ENCODE measurements at places on chromosomes 6 and 20. TPM values are rescaled to one million over a fixed set of nuclear protein-coding genes. Genes with fewer than 3 reads are reported as not detected.

DNA sequence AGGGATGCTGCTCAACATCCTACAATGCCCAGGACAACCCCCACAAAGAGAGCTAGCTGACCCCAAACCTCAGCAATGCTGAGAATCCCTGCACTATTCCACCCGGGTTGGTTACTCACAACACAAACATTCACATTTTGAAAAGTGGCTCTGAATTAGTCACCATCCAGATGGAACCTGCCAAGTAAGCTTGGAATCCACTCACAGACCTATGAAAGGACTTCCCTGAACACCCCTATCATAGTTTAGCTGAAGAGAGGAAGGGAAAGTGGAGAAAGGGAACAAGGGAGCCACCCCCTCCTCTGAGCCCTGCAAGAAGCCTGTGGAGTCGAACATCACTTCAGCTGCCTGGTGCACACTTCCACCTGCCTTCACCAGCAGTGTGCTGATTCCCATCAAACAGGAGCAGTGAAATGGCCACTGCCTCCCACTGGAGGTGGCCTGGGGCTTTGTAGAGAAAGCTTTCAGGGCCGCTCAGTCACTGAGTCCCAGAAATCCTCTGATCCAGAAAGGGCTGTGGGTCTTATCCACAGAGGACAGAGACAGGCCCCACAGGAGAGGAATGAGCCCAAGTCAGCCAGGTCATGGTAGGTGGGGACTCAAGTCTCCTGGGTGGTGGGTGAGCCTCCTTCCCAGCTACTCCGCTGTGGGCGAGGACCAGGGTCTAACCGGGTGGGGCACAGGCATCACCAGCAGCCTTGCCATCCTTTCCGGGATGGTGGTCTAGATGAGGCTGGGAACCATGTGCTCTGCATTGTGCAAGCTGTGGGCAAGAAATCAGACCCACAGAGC is 203.7 kb downstream of the SYNDIG1 start:
- DNase-seq: peak; percentile 93

DNA sequence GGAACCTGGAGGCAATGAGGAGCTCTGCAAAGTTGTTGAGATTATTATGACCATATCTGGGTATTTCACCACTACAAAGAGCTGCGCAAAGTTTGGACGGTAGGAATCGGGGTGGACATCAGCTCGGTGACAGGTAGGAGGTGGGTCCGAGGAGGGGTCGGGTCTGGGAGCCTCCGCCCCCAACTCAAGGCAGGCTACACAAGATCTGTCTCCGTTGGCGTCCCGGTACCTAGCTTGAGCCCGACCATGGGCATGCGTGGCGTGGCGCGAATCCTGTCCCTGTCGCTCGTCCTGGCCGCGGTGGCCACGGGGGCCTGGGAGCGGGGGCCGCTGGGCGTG is 40.2 kb upstream of the ZNFX1 start:
- DNase-seq: no peak

GSTA2 gene
- total RNA-seq: not detected

MUCL3 gene
- under 0.01 TPM for total RNA-seq

C6orf118 gene
- total RNA-seq: not detected

PRSS16 gene
- total RNA-seq: 2.8 TPM

All from epithelial cell of proximal tubule (primary cell).